ENCODE measurements at places on chromosomes 2 and 18.

- no peak for DNase-seq
These were observed 334.1 kb upstream of the MYT1L start for GRCh38 chr2:2664989-2665833.

- DNase-seq: peak; percentile 9
These were observed 43.3 kb downstream of the NFATC1 start for GRCh38 chr18:79438898-79439627.

DNA sequence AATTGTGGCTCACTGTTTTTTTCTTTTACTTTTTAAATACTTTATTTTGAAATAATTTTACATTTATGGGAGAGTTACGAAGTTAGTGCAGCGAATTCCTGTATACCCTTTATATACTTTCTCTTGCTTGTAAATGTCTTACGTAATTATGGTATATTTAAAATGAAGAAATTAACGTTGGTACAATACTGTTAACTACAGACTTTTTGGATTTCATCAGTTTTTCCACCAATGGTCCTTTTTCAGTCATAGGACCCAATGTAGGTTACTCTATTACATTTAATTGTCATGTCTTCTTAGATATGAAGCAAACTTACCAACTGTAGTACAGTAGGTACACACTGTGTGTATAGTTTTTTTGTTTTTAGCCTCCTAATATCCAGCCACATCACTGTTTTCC, 76.3 kb downstream of the BOLA3 start:
- DNase-seq: no peak

DNA sequence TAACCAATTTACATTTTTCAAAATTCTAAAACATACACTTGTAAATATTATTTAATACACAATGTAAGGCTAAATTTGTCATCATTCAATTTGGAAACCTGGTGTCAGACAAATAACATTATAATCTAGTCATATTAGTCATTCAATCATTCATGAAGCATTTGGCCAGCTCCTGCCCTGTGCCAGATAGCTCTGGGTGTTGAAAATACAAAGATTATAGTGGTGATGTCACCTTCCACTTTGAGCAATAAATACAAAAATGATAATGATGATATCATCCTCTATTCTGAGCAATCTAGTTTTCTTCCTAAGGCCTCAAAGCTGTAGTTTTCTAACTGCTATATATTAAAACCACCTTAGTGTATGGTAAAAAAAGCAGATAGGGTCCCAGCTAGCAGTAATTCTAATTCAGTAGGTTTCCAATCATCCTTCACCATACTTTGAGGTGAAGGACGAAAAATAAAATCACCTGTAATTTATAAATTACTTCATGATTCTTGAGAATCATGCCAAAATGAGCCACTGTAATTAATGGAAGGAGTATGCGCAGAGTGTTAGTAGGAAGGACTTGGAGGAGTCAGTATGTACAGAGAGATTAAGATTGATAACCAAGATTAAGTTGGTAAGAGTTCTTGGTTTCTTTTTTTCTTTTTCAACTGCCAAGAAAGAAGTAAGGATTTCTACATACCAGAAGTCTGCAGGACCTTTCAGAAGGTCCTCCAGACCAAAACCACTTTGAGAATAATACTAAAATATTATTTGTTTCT, 23.2 kb downstream of the MEMO1 start:
- DNase-seq: peak; percentile 78

- peak; percentile 23 for DNase-seq
These were observed 59.0 kb upstream of the SPRED2 start for GRCh38 chr2:65491381-65491905.

GRCh38 chr18:41060967-41061366, 894.1 kb upstream of the PIK3C3 start:
- no peak for DNase-seq

Data from EL (cell line).